ENCODE measurements at places on chromosomes 2 and 18.

DNA sequence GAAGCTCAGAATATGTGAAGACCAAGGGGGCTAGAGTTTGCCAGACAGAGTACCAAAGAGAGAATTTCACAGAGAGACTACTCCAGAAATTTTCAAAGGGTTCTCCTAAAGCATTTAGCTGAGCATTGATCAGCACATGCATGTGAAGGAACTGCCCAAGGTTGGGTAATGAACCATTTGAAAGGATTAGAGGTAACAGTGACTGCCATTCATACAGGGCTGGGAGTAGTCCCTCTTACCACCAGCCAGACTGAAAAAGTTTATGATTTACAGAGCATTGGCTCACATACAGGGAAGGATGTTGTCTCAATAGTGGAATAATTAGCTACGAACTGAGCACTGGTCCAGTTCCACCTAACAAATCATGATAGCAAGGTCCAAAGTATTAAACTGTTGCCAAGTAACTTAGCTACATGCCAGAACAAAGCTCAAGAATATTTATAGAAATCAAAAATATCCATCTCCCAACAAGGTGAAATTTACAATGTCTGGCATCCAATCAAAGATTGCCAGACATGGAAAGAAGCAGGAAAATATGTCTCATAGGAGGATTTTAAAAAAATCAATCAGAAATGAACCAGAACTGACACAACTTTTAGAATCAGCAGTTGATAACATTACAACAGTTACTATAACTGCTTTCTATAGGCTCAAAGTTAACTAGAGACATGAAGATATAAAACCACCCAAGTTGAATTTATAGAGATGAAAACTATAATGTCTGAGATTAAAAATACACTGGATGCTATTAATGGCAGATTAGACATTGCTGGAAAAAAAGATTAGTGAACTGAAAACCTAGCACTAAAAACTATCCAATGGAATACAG lies 25.7 kb upstream of the RNF103 start:
- no peak for DNase-seq

DNA sequence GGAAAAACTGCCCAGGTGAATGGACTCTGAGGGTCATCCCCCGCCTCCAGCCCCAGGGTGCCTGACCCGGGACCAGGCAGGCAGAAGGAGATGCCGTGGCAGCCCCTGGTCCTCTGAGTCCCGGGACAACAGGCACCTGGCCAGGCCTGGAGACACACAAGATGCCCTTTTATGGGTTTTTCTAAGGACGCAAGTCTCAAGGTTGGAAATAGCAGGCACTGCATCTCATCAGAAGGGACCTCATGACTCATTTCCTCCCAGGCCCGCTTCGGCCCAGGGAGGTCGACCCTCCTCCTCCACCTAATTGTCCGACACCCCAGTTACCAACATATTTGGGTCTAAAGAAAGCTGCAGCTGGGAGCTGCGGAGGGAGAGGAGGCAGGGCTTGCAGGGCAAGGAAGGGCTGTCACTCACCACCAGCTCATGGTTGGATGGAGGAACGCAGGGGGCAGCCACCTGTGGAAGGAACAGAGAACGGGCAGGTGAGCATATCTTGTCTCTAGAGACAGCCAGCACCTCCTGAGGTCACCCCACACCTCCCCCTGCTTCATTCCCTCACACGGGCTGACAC lies 82.9 kb downstream of the TNS1 start:
- no peak for DNase-seq

DNA sequence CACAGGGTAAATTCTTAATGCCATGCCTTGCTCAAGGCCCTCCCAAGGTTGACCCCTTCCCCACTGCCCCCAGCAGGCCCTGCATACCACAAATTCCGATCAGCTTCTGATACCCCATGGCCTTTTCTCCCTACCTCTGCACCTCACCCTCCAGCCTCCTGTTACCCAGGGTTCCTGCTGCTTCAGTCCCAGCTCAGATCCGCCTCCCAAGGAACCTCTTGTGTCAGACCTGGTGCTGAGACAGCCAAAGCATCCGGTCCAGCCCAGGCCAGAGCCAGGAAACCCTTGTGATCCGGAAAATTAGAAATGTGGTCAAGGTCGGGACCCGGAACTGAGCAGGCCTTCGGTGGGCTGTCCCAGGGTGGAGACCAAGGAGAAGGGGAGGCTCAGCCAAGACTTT lies 231.3 kb downstream of the BCL2 start:
- DNase-seq = no peak

- DNase-seq = no peak
Measured at GRCh38 chr2:46899053-46899452, 16.6 kb downstream of the MCFD2 start.

DNA sequence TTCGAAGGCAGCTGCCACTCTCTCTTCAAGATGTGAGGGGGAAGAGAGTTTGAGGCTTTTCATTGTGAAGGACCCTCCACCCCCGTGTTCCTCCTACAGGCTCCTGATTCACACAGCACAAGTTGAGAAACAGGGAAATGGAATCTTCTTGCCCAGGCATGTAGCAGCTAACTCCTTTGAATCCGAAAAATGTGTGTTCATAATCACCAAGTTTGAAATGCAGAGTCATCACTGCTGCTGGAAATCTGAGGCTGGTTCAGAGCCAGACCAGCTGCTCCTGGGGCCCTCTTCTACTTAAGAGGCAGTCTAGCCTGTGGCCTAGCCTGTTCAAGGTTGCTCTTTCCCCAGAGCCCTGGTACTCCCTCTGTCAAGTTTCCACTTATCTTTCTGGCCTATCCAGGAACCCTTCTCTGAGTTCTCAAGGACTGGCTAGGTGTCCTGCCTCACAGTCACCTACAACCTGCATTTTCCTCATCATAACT lies 166.4 kb downstream of the TMEM247 start:
- no peak for DNase-seq

GRCh38 chr18:35376393-35376741 lies 770 bp downstream of the ZNF396 start:
- DNase-seq = peak; percentile 12

DNA sequence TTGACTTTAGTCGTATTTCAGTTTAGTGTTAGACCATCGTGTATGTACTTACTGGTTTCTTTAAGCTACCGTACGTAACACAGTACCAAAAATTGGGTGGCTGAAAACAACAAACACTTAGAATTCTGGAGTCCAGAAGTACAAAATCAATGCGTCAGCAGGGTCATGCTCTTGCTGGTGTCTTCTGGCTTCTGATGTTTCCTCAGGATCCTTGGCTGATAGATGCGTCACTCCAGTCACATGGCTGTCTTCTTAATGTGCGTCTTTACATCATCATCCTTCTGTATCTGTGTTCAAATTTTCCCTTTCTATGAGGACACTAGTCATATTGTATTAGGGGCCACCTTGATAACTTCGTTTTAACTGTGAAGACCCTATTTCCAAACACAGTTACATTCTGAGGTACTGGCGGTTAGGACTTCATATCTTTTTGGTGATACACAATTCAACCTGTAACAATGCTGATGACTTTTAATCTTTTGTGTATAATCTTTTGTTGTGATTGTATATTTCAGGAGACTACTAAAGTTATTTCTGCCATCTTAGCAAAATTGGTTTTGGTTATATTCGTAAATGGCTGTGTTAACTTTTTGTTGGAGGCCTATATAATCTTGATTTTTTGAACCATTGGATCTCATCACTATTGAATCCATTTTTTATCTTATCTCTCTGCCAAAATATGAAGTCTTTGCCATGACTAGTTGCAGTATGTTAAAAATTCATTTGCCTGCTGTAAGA lies 25.4 kb downstream of the ACTR3 start:
- no peak for DNase-seq

DNA sequence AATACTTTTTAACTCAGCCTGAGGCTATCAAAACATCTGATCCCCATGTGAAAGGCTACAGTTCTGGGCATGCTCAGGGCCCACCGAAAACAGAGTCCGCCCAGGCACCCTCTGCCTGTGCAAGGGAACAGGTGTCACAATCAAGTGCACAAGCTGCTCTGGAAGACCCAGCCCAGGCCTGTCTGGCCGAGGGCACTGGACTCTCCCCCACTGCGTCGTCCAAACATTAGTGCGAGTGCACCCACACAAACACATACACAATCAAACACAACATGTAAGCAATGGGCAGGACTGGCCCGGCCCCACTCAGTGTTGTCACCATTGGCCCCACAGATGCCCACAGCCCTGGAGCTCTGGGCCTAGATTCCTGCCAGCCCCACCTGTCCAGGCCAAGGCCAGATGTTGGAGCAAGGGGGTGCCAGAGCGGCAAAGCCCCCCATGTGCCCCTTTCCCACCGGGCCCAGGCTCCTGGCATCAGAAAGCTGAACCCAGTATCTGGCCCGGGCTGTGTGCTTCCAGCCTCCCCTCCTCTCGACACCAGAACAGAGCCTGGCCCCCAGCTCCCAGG lies 617 bp upstream of the ALPG start:
- DNase-seq = no peak

GRCh38 chr2:196088203-196088602 lies 19.6 kb upstream of the DNAH7 start:
- DNase-seq = no peak

- DNase-seq = no peak
Measured at GRCh38 chr2:238255636-238256035, 15.8 kb upstream of the HES6 start.

DNA sequence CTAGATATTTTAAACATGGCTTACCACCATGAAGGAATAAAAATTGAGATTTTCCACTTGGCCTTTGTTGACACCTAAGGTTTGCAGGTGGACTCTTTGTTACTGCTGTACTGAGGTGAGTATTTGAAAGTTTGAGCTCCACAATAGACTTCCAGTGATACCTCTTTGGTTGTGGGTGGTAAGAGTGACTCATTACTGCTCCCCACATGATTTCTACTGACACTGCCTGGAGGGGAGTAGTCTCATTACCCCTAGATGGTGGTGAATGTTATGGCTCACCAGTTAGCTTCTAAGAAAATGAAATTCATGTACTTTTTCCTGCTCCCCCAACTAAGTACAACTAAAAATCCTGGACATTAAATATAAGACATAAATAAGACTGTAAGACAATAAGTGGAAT lies 1183.1 kb upstream of the TMEFF2 start:
- DNase-seq = no peak

- DNase-seq = no peak
Measured at GRCh38 chr2:186575302-186575701, 14.6 kb upstream of the ITGAV start.

DNA sequence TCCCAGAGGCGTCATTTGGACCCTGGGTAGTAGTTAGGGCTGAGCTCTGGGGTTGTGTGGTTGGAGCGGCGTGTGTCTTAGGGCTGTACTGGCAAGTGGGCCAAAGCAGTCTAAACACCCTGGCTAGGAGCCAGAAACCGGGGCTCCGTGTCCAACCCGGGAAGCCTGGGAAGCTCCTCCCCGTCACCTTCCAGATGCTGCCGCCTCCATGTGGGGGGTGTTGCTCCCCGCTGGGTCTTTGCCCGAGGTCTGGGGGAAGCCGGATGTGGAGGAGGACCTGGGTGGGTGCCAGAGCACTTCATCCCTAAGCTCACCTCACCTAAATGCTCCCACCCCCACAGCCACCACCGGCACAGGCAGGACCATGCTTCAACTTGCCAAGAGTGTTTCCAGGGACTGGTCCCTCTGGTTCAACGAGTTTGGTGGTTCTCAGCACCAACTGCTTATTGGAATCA lies 25.4 kb downstream of the TET3 start:
- DNase-seq = no peak

GRCh38 chr2:62643100-62643471 lies 62.4 kb upstream of the EHBP1 start:
- DNase-seq = no peak

GRCh38 chr18:49527631-49528327 lies 34.1 kb upstream of the LIPG start:
- DNase-seq = no peak

DNA sequence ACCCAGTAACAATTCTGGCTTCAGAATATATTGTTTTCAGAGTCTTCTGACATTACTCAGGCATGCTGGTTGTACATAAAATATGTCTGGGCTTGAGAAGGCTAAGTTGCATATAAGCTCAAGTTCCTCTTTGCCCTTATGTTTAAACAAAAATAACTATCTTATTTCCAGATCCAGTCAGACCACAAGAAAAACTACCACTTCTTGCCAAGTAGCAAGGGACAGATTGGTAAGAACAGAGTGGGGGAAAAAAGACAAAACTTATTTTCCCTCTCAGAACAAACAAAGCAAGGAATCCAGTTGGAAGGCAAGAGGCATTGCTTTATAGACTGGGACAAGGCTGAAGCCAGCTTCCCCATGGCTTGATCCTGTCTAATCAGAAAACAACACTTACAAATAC lies 1036.7 kb upstream of the CELF4 start:
- no peak for DNase-seq

GRCh38 chr18:35616664-35617423 lies 35.3 kb downstream of the GALNT1 start:
- DNase-seq = peak; percentile 51

DNA sequence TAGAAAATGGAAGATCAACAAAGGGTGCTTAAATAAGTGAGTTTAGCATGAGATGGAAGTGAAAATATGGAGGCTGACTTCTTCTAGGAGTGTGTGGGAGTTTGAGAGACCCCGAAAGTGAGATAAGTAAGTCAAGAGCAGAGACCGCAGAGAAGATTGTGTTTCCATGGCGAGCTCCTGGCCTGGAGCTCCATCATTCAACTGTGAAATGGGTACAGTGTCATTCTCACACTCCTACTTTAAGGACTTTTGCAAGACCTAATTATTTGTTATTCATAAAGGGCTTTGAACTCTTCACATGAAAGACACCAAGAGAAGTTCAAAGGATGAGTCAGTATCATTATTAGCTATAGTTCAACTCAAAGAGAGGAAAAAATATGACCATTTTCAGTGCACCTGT lies 134.2 kb upstream of the PIK3C3 start:
- no peak for DNase-seq

Measured in central memory CD4-positive, alpha-beta T cell (primary cell).